ENCODE measurements at places on chromosomes 1 and 21.

DNA sequence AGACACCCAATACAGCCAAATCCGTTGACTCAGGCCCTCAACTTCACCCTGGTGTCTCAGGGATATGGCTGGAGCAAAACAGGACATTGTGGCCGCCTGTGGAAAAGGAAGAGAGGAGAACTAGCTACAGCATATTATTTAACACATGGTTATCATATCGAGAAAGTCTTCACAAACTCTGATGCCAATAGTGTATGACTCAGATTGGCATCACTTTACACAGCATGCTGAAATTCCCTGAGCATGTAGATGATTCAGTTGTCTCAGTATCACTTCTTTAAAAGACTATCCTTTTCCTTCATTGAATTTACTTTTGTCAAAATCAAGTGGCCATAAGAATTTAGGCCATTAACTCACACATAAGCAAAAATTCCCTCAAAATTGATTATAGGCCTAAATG, 20.1 kb downstream of the HSD3B2 start:
- peak; percentile 34 for DNase-seq

- DNase-seq, result no peak
Observed at GRCh38 chr1:209878964-209879363, 51.2 kb downstream of the UTP25 start.

- no peak for DNase-seq
Observed at GRCh38 chr1:198939286-198939685, 300.4 kb downstream of the PTPRC start.

GRCh38 chr1:101030881-101031280, 5.3 kb upstream of the DPH5 start:
- DNase-seq, result no peak

DNA sequence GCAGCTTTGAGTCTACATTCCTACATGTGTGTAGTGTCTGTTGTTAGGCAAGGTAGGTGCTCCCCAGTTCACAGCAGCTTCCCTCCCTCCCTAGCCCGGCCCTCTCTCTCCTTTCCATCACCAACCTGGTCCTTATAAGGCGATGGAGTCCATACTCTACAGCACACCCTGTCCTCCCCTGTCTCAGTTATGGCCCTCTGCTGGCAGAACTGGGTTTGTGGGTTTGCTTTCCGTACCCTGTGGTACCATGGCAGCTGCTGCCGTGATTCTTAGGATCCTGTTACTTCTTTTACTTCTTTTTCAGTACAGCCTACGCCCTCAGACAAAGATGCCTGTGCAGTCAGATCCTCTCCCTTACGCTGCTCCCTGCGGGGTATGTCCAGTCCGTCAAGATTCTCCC, 31.7 kb downstream of the AK5 start:
- DNase-seq, result no peak

- no peak for DNase-seq
Observed at GRCh38 chr1:160308451-160309184, 23.7 kb upstream of the PEX19 start.

GRCh38 chr1:109652402-109652801, 3.5 kb upstream of the GSTM4 start:
- no peak for DNase-seq

GRCh38 chr1:44250068-44250781, 37.0 kb downstream of the DMAP1 start:
- DNase-seq, result peak; percentile 35

- no peak for DNase-seq
Observed at GRCh38 chr1:224510880-224511645, 76.5 kb upstream of the WDR26 start.

- no peak for DNase-seq
Observed at GRCh38 chr21:45473496-45474322, 68.5 kb downstream of the SLC19A1 start.
